ENCODE measurements at places on chromosomes 5 and 9. TPM values are rescaled to one million over a fixed set of nuclear protein-coding genes. Genes with fewer than 3 reads are reported as not detected.

Gene REXO4
- 20.1 TPM for total RNA-seq

Gene PCDHB2
- 2.9 TPM for total RNA-seq

Gene OGN
- not detected for total RNA-seq

Gene LHX6
- total RNA-seq: 0.14 TPM

GRCh38 chr5:3896098-3896497, 300.5 kb downstream of the IRX1 start:
- DNase-seq: no peak

DNA sequence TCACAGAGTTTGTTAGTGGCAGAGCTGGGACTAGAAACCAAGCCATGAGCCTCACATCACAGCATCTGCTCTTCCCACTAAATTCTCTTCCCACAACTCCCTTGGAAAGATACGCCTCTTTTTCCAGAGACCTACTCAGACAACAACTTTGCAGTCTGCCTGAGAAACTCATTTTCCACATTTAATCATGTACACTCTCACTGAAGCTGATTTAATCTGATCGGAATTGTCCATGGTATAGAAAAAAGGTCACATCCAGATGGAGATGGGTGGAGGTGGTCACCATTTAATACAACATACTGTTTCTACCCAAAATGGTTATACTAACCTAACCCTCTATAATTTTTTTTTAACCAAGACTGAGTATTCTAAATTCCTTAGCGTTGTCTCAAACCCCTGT, 366.2 kb downstream of the ENC1 start:
- no peak for DNase-seq

GRCh38 chr5:94775088-94775487, 156.6 kb downstream of the SLF1 start:
- no peak for DNase-seq

GRCh38 chr5:41118177-41118576, 47.0 kb upstream of the MROH2B start:
- DNase-seq: no peak

GRCh38 chr5:2872676-2873075, 121.2 kb upstream of the IRX2 start:
- DNase-seq: no peak

GRCh38 chr9:112873773-112874405, 16.8 kb downstream of the SLC46A2 start:
- DNase-seq: no peak

DNA sequence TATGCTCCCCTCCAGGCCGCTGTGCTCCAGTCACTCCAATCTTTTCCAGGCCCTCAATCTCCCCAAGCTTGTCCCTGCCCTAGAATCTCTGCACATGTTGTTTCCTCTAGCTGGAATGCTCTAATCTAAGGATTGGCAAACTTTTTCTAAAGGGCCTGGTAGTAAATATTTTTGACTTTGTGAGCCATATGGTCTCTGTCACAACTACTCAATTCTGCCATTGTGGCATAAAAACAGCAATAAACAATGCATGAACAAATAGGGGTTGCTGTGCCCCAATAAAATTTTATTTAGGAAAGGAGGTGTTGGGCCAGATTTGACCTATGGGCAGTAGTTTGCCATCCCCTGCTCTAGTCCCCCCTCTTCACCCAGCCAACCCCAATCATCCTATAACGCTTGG, 150.5 kb upstream of the LRRTM2 start:
- no peak for DNase-seq

- no peak for DNase-seq
These were observed 97.4 kb upstream of the FGF10 start for GRCh38 chr5:44486591-44486990.

DNA sequence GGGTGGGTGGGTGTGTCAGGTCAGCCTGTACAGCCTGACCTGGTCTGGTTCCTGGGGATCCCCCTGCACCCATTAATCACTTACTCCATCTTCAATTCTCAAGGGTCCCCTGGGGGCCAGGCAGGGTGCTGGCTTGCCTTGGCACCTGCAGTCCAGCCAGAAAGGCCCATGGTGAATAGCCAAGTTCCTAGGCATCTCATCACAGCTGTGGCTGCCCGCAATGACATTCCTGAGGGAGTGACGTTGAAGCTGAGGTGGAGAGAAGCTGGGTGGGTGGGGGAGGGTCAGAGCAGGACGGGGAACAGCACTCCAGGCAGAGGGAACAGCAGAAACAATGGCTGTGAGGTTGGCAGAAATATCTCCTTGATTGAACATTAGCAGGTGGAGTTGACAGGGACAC, 10.6 kb downstream of the HMCN2 start:
- no peak for DNase-seq

GRCh38 chr9:19032406-19032805, 603 bp downstream of the SAXO1 start:
- DNase-seq: no peak

GRCh38 chr5:5473226-5473625, 50.7 kb downstream of the ICE1 start:
- no peak for DNase-seq

All from pulmonary artery endothelial cell (primary cell).